ENCODE measurements at places on chromosomes 7 and 10.

DNA sequence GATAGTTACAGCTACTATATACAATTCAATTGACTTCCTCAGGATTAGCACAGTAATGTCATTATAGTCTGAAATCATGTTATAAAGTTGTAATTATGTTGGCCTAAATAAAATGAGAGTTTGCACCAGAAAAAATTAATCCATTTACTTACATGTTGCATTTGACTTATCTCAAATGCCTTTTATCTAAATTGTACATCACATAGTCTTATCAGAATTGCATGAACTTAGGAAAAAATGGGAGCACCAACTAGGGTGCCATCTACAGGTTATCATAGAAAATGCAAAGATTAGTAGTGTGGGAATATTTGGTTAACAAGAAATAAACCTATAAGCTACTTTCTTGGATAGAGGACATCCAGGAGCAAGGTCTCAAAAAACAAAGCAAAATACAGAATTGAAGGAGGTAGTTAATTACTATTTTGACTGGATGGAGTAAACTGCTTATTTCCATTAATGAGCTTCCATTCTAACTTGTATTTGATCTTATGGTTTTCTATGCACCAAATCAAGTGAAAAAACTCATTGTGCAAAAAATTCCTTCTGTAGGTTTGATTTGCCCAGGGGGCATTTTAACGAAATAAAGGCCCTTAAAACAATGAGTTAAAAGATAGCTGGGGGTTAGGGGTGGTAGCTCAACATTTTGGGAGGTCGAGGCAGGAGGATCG, 60.0 kb upstream of the ORC5 start:
- no peak for DNase-seq

DNA sequence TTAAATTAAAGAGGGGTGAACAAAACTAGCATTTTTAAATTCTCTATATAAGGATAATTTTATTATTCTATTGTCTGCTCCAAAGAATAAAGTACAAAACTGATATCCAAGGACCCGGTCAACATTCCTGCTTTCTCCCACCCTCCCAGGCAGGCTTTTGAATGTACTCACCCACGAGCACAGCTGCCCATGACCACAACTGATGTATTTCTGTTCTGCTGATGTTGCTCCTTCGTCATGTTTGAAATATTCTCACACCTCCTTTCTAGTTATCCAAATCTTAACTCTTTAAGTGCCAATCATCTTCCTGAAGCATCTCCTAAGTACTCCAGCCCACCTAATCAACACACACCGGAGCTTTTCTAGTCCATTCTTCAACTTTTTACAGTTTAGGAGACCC, 46.7 kb downstream of the CALD1 start:
- DNase-seq, result no peak

- DNase-seq, result peak; percentile 76
Observed at GRCh38 chr10:71812016-71812912, 38.8 kb downstream of the PSAP start.

DNA sequence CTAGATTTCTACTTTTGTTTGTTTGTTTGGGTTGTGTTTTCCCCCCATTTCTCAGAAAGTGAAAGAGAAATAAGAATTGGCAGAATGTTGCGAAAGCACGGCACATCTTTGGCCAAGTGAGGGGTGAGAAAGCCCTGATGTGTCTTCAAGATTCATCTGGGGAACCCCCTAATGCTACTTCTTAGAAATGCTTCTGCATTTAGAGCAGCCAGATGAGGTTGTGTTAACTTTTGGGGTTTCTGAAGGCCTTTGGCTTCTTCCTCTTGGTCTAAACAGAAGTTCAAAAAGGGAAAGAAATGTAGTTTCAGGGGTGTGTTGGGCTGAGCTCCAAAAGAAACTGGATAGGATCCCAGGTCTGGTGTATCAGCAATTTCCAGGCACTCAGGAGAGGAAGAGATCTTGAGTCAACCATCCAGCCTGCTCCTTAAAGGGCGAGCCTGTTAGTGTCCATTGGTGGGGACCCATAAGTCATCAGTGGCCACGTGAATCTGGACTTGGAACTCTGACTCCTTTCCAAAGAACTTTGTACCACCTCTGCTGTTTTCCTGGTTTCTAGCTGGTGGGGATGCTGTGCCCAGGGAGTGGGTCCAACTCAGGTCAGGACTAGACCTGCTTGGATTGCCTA, 6.5 kb downstream of the DUSP5 start:
- peak; percentile 52 for DNase-seq

GRCh38 chr10:92832998-92833650, 15.2 kb upstream of the EXOC6 start:
- no peak for DNase-seq

DNA sequence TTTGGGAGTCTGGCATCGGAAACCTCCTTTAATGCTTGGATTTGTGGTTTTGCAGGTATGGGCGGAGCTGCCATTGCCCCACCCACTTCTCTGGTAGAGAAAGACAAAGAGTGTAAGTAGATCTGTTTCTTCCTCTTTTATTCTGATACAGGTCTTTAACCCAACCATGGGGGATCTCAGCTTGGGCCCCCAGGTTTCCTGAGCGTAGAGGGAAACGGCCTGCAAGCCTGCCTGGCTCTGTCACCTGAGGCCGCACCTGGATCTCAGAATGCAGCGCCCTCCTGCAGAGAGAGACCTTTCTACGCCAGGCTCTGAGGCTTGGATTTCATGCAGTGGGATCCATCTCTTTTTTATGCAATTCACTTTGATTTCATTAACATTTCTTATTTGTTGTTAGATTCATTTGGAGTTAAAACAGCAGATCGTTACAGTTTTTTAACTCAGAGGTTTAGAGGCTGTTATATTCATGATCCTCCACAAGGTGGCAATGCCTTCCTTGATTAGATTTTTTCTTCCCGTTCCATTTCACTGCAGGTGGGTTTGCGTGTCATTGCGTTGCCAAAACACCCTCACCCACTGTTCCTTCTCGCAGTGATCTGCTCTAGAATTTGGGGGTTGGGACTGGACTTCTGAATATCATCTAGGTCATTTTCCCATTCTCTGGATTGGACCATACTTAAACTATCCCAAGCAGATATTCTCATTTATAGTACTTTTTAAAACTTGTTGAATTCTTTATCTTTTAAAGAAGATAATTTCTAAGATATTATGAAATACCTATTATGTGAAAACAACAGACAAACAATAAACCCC, 20.0 kb downstream of the RBM17 start:
- DNase-seq, result peak; percentile 21

- DNase-seq, result no peak
Observed at GRCh38 chr7:138843632-138844580, 45.9 kb upstream of the ATP6V0A4 start.

DNA sequence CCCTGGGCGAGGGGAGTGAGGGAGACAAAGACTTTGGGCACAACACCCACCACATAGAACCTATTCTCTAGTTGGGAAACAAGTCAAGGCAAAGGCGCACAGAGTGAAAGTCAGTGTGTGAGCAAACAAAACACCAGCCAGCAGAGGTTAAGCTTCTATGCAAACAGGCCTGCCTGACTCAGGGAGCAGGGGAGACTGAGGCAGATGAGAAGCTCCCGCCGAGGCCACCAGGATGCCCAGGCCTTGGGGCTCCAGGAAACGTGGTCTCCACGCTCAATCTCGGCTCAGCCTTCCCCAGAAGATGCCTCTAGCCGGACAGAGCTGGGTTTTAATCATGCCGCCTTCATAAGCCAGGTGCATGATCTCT, 74.1 kb upstream of the KCNMA1 start:
- DNase-seq, result no peak

DNA sequence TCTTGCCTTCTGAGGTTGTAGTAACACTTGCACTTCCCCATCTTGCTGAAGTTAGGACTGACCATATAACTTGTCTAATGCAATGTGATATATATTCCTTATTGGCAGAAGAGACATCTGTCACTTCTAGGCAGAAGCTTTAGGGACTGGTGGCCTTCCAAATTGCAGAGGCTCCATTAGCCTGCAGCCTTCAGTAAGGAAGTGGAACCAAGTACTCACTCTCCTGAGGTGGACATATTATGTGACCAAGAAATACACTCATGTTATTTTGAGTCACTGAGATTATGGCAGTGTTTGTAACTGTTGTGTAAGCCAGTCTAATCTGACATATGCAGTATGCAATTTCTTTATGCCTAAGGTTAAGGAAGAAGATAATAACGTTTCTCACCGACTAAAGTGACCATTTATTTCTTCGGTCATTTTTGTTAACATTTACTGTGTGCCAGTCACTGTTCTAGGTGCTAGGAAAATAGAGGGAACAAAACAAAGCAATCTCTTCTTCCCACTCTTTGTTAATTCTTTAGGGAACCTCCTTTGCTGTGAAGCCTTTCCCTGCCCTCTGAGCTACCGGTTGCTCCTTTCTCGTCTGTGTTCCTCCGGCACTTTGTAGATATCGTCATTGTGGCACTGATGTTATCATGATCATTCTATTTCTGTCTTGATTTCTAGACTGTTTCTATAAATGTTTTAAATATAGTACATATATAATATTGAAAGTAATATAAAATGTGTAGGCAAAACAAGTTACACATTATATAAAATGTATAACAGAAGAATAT, 52.9 kb upstream of the HBP1 start:
- DNase-seq, result no peak

DNA sequence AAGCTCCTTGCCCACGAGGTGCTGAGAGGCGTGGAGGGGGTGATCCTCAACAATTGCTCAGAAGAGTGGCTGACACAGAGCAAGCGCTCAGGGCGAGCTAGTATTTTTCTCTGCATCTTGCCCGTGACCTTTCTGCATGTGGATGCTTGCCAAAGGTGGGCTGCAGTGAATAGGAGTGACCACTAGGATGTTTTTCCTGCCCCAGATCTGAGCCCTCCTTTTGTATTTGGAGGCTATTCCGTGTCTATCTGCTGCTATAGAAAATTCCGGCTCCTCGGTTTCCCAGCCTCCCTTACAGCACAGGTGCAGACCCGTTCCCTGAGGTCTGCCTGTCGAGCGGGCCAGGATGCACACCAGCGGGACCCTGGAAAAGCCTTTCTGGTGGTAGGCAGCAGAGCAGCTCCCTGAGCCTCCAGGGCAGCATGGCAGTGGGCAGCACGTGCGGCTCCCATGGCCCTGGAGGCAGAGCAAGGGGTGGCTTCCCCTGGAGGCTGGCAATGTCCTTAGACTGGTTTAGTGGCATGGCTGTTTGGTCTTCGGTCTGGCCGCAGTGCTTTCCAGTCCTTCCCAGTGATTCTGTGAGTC, 145.1 kb upstream of the PCBD1 start:
- DNase-seq, result no peak

Data from stimulated activated CD4-positive, alpha-beta T cell treated with anti-CD3 and anti-CD28 coated beads, Interleukin-2, amount 100 ng/mL, for 4 hours (primary cell).